Stimulated activated CD4-positive, alpha-beta T cell treated with anti-CD3 and anti-CD28 coated beads, Interleukin-15, amount 100 ng/mL, for 1 hour (primary cell): ENCODE measurements at places on chromosomes 6 and 20.

- DNase-seq, result no peak
These were observed 100.7 kb downstream of the ANKRD60 start for GRCh38 chr20:58127701-58128111.

- DNase-seq, result no peak
These were observed 112.2 kb upstream of the HEY2 start for GRCh38 chr6:125637207-125637606.

GRCh38 chr20:5654557-5654956 is 95.6 kb upstream of the SHLD1 start:
- DNase-seq, result no peak

DNA sequence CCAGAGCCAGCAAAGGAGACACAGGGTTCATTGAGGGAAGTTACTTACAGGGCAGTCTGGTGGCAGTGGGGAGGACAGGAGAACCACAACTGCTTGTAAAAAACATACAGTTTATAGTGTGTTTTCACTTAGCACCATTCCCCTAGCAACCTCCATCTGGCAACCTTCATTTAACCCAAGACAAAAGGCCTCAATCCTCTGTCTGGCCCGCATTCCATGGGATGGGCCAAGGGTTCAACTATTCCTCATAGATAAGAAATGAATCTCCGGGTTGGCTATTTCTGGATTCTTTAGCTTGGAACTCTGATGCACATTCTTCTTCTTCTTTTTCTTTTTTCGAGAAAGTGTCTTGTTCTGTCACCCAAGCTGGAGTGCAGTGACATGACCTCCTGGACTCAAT is 26.3 kb upstream of the FYN start:
- DNase-seq, result no peak

GRCh38 chr6:44227148-44227793 is 3.9 kb downstream of the SLC29A1 start:
- no peak for DNase-seq

- no peak for DNase-seq
These were observed 55.6 kb downstream of the PTPRK start for GRCh38 chr6:128464790-128465189.

DNA sequence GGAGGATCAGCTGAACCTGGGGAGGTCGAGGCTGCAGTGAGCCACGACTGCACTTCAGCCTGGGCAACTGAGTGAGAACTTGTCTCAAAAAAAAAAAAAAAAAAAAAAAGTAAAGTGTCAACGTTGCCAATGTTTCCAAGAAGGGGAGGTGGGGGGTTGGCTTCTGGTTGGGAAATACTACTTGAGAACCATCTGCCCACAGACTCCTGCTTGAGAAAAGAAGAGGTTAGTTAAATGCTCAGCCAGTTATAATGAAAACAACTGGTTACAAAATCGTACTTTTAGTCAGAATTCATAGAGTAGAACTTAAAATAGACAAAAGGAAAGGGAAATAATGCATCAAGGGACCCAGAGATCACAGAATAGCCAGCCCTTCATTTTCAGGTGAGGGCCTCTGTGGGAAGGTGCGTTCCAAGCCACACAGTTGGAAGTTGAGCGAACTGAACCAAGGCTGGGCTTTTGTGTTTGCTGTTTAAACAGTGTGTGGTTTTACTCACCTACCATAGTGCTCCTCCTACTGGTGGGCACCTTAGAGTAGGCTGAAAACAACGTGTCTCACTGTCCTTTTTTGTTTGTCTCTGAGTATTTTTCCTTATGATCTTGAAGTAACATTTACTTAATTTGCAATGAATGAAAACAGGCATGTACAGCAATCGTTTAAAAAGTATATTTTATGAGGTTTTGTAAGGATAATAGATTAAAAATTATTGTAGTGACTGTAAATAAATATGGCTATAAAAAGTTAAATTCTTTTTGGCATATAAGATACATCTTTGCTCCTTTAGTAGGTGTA is 200.7 kb downstream of the BCAS1 start:
- DNase-seq, result peak; percentile 45

DNA sequence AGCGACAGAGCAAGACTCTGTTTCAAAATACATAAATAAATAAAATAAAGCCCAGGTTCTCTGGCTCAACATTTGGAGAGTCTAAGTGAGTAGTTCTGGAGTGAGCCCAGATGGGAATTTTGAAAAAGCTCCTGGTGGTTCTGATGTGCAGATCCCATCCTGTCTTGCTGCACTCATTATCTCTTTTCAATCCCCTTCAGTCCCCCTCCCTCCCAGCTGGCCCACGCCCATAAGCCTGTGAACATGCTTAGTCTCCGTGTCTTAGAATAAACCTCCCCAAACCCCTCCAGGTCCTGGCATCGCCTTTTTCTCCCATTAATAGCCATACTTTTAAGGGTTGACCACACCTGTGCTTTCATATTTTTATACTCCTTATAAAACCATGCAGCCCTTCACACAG is 19.4 kb upstream of the TULP1 start:
- DNase-seq, result no peak

DNA sequence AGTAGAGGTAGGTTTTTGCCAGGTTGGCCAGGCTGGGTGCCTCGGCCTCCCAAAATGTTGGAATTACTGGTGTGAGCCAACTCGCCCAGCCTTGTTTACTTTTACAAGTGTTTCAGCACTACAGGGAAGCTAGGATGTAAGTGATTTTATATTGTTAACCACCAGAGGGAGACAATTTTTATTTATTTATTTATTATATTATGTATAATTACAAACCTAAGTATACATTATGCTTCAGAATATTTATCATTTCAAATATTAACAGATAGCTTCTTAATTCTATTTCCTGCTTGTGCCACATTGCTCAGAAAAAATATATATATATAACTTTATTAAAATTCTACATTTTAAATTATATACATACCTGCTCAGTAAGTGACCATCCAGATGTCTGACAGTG is 9.8 kb downstream of the MMUT start:
- no peak for DNase-seq

DNA sequence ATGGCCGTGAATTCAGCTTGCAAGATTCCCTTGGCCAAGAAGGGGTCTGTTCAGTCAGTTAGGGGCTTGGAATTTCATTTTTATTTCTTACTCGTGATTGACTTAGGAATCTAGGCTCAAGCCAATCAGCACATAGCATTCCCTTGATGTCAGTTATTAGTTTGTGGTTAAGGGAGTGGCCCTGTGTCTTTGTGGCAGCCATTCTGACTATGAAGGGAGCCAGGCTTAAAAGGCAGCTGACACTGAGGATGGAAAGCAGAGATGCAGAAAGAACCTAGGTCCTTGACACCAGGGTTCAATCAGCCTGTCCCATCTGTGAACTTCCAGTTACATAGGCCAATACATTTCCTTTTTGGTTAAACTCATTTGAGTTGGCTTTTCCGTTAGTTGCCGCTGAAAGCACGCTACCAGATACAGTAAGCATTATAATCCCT is 48.1 kb downstream of the MCUR1 start:
- DNase-seq, result no peak

- DNase-seq, result no peak
These were observed 35.2 kb downstream of the HFE start for GRCh38 chr6:26122402-26122792.

DNA sequence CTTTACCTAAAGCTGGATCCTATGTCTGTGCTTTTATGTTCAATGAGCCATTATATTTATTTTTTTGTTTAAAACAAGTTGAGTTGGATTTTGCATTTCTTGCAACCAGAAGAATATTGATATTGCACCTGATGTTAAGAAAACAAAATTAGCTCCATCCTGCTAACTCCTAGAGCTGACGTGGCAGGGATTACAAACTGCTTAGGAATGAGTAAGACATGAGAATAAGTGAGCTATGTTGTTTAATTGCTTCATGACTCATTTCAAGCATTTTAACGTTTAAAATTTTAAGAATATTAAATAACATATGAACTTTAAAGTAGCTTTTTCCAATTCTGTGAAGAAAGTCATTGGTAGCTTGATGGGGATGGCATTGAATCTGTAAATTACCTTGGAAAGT is 663.5 kb downstream of the EPM2A start:
- DNase-seq, result no peak

- no peak for DNase-seq
These were observed 121.6 kb upstream of the LGSN start for GRCh38 chr6:63441266-63441956.

DNA sequence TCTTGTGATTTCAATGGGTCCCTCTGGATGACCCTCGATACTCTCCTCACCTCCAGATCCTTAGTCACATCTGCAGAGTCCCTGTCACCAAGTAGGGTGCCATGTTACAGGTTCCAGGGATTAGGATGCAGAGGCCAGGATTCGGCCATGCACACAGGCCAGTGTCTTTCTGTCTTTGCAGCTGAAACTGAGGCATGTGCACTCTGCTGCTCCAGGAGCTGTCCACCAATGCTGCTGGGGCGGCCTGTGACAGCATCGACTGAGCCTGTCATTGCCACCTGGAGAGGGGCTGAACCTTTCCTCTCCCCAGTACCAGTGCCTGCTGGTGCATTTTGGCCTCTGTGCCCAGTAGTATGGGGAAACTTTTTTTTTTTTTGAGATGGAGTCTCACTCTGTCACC is 4.4 kb upstream of the RBM38 start:
- no peak for DNase-seq

- no peak for DNase-seq
These were observed 201.1 kb downstream of the SAMD5 start for GRCh38 chr6:147709396-147710272.

DNA sequence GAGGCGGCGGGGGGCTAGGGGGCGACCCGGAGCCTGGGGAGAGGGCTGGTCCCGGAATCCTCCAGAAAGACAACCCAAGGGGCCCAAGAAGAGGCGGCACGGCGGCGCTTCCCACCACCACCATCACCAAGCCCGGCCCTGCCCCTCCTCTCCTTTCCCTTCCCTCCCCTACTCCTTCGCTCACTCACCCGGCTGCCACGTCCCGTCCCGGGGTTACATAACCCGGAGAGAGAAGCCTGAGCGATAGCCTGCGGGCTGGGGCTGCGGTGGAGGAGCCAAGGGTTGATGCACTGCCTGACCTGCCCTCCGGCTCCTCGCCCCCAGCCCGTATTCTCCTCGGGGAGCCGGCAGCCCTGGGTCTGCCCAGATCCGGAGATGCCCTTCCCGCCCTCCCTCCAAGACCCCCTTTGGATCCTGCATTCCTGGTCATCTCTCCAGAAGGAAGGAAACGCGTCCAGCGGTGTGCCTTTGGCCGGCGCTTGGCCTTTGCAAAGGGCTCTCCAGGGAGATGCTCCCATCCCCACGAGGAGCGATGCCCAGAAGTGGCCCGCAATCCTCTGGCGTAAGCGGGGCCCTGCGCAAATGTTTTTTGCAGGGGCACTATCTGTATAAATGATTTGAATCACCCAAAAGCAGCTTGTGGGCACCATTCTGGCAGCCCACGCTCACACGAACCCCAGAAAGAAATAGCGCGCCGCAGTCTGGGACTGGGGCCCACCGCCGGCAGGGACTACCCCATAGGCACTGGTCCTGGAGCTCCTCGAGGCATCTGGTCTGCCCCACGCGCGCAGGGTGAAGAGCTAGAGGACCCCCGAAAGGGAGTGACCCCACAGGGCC is 4.6 kb upstream of the CPXM1 start:
- DNase-seq, result no peak

- DNase-seq, result no peak
These were observed 178.2 kb downstream of the FOXC1 start for GRCh38 chr6:1787894-1788293.

DNA sequence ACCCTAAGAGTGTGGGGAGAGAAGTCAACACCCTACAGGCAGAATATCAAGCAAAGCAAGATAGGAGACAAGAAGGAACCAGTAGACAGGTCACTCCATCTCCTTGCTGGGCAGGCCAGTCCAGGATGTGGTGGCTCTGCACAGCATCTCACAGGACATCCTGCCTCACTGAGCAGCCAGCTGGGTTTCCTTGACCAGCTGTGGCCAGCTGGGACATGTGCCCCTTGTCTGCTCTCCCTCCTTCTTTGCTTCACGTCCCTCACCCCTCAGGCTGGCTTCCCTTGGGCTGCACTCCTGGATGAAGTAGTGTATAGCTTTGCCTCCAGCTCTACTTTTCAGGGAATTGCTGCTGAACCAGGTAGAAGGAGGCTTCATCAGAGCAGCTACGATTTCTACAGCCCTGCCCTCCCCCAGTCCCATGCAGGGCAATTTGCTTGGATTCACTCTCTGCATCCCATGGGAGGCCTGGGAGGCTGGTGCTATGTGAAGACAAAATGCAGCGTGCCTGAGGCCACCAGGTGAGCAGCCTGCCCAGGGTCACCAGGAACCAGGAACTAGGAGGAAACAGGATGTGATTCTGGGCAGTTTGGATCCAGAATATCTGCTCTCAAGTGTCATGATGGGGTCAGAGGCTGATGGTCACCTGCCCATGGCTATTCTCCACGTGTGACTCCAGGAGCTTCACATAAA is 110.0 kb upstream of the PMEPA1 start:
- no peak for DNase-seq

DNA sequence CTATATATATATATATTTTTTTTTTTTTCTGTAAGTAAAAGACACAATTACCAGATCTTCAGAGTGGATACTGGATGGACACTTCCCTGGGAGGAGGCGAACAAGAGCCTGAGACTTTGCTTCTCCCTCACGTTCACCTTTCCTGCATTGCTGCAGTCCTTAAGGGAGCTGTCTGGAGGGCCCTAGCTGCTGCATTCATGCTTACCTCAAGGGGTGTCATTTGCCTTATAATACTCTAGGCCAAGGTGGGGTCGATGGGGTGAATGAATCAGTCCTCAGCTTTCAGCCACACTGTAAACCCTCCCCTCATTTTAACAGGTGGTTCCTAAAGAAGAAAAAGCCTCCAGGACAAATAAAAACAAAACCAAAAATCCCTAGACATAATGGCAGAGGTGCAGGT is 34.8 kb upstream of the CD83 start:
- DNase-seq, result no peak

DNA sequence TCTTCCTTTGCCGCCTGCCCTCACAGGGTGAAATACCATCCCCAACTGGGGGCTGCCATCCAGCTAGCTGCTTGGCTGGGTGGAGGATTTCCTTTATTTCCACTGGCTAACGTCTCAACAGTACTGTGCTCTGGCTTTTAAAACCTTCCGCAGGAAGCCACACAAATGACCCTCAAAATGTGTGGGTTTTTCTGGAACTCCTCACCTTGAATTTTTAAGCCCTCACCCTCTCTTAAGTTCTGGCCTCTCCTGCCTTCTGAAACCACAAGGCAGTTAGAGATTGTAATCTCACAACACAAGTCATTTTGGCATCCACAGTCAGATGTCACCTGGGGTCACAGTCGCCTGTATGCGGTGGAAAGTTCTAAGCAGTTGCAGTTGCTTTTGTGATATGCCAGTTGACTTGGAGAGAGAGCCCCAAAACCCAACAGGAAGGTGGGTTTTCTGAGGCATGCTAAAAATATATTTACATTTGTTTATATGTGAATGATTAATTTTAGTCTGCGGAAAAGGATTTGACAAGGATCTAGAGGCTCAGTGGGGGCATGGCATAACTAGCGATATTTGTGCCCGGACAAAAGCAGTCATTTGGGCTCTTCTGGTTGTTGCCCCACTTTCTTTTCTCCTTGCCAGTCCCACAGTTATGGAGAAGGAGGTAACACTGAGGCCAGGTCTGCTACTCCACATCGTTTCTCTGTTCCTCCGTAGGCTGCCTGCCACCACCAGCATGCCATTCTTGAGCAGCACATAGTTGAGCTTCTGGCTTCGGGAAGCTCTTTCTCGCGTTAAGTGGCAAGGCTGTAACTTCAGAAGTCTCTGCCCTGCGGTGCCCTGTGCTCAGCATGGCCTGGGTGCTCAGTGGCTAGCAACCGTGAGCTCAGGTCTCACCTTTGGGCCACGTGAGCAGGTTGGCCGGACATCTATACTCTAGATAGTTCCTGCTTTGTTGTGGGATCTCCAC is 335.3 kb downstream of the CD83 start:
- no peak for DNase-seq
